ENCODE measurements at places on chromosomes 3 and 15.

DNA sequence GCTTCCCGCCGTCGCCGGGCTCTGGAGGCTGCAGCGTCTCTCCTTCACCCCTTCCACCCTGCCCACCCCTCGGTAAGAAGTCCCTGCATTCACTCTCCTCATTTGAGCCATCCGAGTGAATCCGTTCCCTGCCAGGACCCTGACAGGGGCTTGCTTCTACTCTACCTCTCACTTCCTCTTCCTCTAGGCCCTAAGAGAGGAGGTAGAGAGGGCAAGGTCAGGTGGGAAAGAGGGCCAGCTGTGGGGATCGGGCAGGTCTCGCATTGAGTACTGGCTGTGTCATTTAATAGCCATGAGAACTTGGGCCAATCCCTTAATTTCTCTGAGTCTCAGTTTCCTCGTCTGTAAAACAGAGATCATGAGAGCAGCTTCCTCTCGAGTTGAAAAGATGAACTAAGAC, 283.6 kb downstream of the UACA start:
- DNase-seq, result no peak

- DNase-seq, result no peak
Measured at GRCh38 chr3:146274833-146275232, 23.9 kb upstream of the PLSCR4 start.

DNA sequence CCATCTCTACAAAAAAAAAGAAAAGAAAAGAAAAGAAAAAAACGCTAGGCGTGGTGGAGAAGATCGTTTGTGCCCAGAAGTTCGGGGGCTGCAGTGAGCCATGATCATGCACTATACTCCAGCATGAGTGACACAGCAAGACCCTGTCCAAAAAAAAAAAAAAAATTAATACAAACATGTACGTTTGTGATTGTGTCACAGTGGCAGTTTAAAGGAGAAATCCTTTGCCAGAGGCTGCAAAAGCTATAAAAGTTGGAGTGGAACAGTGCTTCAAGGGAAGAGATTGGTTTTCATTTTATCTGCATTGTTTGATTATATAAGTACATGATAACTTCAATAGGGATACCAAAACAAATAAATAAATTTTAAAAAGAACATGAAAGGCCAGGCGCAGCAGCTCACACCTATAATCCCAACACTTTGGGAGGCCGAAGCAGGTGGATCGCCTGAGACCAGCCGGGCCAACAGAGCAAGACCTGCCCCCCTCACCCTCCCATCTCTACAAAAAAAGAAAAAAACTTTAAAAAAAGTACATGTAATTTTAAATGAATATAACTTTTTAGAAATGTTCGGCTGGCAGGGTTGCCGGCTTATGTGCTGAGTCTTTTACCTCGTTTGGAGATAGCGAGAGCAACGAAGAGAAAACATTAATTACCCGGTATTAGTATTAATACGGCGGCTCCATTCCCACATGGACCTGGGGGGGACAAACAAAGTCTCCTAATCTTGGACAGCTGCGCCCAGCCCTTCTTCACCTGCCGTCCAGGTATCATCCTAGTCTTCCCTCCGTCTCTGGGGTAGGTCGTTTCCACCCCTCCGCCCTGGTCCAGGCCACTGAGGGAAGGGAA, 573 bp upstream of the DIS3L start:
- DNase-seq, result no peak

- DNase-seq, result peak; percentile 45
Measured at GRCh38 chr3:141738891-141739363, 829 bp downstream of the RNF7 start.

GRCh38 chr3:130537673-130538304, 20.8 kb downstream of the COL6A6 start:
- peak; percentile 21 for DNase-seq

GRCh38 chr3:8524249-8524648, 22.6 kb downstream of the LMCD1 start:
- DNase-seq, result no peak

GRCh38 chr3:5087209-5087608, 34.9 kb upstream of the ARL8B start:
- DNase-seq, result no peak

DNA sequence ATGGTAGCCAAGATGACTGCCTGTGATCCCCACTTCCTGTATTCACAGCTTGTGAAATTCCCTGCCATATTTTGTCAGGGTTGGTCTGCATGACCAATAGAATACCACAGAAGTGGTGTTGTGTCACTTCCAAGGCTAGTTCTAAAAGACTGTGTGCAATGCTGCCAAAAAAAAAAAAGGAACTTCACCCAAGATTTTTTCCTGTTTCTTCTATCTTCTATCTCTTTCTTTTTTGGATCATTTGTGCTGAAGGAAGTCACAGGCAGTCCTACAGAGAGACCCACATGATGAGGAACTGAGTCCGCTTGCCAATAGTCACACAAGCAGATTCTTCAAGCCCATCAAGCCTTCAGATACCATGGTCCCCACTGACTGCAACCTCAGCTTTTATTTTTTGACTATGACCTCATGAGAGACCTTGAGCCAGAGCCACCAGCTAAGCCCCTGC, 18.1 kb upstream of the RAF1 start:
- no peak for DNase-seq

- peak; percentile 66 for DNase-seq
Measured at GRCh38 chr3:83928391-83928790, 1030.4 kb upstream of the CADM2 start.

GRCh38 chr3:188554404-188554803, 400.4 kb downstream of the LPP start:
- no peak for DNase-seq

GRCh38 chr3:19213603-19214220, 65.4 kb downstream of the KCNH8 start:
- peak; percentile 87 for DNase-seq

DNA sequence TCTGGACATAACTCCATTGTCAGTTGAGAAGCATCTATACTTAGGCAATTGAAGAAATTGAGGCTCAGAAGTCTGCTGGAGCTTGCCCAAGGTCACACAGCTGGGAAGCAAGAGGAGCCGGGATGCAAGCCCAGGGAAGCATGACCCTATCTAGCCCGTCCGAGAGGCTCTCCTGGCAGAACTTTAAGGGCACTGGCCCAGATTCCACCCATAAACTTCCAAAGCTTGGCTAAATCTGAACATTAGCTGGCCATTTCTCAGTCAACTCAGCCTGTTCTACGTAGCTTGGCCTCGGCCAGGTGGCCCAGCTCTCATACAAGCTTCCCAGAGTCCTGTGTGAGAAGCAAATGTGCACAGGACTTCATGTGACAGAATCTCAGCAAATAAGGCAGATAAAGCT, 75.8 kb downstream of the LRIG1 start:
- DNase-seq, result no peak

GRCh38 chr3:190666821-190667220, 152.9 kb downstream of the IL1RAP start:
- no peak for DNase-seq

GRCh38 chr3:1583044-1583443, 490.2 kb downstream of the CNTN6 start:
- no peak for DNase-seq

DNA sequence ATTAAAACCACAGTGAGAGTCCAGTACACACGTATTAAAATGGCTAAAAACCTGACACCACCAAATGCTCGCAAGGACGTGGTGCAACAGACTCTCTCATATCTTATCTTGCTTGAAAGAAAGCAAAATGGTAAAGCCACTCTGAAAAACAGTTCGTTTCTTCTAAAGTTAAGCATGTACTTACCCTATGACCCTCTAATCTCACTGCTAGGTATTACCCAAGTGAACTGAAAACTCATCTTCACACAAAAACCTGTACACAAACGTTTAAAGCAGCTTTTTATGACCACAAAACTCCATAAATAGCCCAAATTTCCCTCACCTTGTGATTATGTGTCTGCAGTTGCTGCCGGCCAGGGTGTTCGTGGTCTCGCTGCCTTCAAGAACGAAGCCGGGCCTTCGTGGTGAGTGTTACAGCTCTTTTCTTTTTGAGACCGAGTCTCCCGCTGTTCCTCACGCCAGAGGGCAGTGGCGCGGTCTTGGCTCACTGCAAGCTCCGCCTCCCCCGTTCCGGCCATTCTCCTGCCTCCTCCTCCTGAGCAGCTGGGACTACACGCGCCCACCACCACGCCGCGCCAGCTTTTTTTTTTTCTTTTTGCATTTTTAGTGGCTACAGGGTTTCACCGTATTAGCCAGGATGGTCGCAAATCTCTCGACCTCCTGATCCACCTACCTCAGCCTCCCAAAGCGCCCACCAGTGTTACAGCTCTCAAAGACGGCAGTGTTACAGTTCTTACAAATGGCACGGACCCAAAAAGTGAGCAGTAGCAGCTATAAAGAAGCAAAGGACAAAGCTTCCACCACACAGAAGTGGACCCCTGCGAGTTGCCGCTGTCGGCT, 165.4 kb downstream of the TJP1 start:
- DNase-seq, result peak; percentile 93

GRCh38 chr3:73203101-73203500, 141.6 kb downstream of the EBLN2 start:
- DNase-seq, result no peak

GRCh38 chr15:39786447-39787056, 3.9 kb upstream of the FSIP1 start:
- DNase-seq, result peak; percentile 83

- no peak for DNase-seq
Measured at GRCh38 chr3:10723991-10724390, 92.0 kb upstream of the SLC6A11 start.

DNA sequence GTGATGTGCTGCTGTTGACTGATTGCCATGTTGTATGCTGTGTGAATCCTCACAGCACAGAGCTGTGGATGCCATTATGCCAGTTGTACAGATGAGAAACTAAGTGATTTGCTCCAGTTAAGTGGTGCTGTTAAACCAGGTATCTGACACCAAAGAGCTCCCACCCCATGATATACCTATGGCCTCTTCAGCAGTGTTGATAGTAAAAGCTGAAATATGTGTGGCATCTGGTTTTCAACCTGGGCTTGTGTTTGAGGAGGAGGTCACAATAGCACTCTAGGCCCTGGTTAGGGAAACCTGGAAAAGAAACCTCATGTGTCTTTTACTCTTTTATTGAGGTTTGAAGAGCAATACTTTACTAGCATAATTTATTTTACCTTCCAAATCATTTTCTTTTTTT, 21.4 kb downstream of the RAD54L2 start:
- peak; percentile 54 for DNase-seq

DNA sequence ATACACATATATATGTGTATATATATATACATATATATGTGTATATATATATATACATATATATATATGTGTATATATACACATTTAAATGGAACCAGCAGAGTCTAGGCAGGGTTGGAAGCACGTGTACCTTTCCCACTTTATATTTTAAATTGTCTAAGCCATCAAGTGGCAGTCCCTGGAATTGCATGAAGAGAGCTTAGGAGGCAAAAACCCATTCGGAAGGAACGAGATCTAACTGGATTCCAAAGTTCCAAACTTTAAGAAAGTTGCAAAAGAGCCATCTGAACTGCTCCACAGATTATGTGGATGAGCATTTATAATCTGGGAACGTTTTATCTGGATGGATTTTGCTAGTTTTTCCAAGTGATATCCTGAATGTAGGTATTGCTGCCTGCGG, 186.5 kb downstream of the FOXP1 start:
- DNase-seq, result peak; percentile 40

DNA sequence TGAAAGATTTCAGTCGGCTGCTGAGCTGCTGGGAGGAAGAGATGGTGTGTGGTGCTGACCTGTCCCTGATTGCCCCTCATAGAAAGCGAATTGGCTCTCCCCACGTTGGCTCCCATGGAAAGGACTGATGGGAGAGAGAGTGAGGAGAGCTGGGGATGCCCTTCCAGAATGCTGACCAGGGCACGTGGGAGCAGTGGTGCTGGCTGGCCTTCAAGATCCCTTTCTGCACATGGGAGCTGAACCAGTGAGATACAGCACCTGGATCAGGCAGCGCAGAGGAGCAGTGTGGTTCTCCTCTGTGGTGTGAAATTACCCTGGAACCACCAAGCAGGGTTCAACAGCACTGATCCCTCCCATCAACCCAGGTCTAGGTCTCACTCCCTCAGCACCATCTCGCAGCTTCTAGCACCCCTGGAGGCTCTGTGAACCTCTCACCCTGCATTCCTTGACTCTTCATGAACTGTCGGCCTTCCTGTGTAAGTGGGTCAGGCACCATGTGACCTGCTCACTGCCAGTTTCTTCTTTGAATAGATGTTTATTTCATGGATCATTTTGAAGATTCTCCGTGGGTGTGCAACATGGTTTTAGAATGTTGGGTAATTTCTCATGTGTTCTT, 55.7 kb downstream of the CACNA1D start:
- DNase-seq, result peak; percentile 18

DNA sequence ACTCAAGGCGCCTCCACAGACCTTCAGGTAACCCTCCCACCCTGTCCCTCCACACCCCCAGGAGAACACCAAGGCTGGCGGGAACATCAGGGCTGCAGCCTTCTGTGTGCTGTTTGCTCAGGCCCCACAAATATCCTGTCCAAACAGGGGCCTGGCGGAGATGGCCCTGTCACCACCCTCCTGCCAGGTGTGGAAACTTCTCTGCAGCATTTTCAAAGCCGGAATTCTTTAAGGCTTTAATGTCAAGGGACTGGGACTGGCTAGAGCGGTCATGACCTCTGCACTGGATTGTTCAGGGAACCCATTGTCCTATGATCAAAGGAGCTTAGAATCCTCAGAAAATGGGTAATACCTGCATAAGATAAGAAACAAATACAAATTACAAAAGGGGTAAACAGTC, 46.6 kb downstream of the FBLN2 start:
- peak; percentile 62 for DNase-seq

- no peak for DNase-seq
Measured at GRCh38 chr3:69568458-69568857, 170.8 kb upstream of the MITF start.

DNA sequence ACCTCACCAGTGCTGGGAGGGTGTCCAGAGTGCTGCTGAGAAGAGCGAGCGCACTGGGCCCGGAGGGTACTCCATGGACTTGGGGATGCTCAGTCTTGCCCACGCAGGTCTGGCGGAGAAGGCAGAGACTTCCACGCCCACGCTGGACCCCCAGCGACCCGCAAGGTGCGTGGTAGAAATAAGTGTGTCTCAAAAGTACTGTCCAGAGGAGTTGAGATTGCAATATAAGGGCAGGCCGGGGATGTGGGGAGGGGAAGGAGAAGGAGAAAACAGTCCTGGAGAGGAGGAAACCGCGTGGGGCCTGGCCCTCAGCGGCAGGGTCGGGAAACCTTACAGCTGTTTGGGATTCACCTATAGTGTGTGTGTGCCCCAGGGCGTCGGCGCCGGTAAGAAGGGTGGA, 38.9 kb downstream of the NR2F2 start:
- DNase-seq, result no peak

GRCh38 chr3:95813244-95813643, 1001.1 kb upstream of the EPHA6 start:
- no peak for DNase-seq

DNA sequence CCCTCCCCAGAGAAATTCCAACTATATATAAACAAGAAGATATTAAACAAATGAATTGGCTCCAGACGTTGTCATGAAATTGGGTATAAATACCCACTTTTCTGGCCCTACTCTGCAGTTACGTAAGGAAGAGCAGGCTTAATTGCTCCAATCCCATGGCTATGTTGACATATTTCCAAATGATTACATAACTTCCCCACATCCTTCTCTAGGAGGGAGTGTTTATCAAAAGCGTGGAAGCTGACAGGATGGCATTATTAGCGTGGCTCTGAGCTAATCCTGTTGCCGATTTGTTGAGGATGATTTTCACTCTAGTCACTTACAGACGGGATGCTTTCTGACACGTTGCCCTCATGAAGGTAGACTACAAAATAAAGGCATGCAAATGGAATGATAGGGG, 347.5 kb upstream of the TMCO5A start:
- no peak for DNase-seq

- DNase-seq, result peak; percentile 59
Measured at GRCh38 chr3:30984855-30985749, 90.6 kb upstream of the GADL1 start.
